ENCODE measurements at places on chromosomes 2 and 18. TPM values are rescaled to one million over a fixed set of nuclear protein-coding genes. Genes with fewer than 3 reads are reported as not detected.

The CCDC121 gene
- 0.79 TPM for total RNA-seq

The TUBB8B gene
- total RNA-seq: not detected

The CAPN14 gene
- total RNA-seq: 35.1 TPM

The SCG2 gene
- total RNA-seq: 0.13 TPM

The ABCG5 gene
- not detected for total RNA-seq

The MCFD2 gene
- total RNA-seq: 105 TPM

Measured in bronchial epithelial cell (primary cell).